ENCODE measurements at places on chromosomes 2 and 18.

DNA sequence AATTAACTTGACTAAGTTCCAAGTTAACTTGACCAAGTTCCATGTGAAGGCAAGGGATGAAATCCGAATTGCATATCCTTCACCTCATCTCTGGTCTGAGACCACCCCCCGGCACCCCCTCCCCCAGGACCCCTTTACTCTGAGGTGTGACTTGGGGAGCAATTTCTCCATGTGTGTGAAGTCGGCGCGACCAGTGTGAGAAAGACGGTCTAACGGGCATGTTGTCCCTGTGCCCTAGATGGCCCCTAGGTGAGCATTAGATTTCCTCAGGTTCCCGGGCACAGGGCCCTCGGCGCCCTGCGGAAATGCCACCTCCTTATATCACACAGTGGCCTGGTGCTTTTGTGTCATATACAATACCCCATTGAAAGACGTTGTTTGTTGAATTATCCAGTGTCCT is 137.1 kb downstream of the CTIF start:
- no peak for DNase-seq

- peak; percentile 18 for DNase-seq
Observed at GRCh38 chr2:41963661-41964525, 83.9 kb upstream of the PKDCC start.

DNA sequence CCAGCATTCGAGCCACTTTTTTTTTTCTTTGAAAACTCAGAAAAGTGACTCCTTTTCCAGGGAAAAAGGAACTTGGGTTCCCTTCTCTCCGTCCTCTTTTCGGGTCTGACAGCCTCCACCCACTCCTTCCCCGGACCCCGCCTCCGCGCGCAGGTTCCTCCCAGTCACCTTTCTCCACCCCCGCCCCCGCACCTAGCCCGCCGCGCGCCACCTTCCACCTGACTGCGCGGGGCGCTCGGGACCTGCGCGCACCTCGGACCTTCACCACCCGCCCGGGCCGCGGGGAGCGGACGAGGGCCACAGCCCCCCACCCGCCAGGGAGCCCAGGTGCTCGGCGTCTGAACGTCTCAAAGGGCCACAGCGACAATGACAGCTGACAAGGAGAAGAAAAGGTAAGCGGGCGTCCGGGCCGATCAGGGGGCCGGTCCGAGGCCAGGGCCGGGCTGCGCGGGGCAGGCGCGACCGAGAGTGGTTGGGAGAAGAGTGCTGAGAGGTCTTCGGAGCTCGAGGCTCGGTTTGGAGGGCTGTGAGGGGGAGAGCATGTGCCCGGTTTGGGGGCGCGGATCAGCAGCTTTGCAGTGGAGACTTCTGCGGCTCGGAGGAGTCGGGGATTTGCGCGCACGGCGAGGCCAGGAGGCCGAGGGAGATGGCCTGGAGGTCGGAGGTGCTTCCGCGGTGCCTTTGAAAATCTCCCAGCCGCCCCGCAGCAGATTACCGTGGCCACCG is 502 bp downstream of the EPAS1 start:
- DNase-seq, result no peak

- no peak for DNase-seq
Observed at GRCh38 chr2:32095671-32096070, 32.3 kb downstream of the SPAST start.

DNA sequence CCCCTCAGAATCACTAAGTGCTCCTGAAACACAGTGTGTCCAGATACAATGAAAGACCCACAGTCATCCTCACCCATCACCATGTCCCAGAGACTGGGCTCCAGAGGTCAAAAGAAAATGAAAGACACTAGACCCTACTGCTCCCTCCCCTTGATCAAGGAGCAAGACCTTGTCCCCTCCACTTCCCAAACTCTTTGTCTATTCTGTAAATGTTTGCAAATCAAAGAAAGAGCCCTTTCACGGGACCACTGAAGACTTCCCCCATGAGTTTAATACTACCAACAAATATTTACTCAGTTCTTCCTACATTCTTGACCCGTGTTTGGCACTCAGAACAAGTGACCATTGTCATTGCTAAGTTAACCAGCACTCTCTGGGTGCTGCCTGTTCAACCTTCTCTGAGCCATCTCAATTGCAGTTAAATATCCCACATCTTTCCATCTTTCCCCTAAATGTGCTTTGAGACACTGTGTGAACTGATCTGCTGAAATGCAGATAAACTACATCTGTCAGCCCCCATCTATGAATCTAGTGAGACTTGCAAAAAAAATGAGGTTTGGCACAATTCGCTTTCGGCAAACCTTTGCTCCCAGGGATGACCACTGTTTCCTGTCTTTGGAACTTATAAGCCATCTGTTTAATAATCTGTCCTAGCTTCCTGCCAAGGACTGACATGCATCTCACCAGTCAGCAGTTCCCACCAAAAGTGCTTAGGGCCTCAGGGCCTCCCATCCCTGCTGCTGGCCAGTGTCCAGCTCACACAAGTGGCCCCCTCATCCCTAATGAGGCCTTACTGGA is 170.3 kb downstream of the GFPT1 start:
- DNase-seq, result peak; percentile 50

DNA sequence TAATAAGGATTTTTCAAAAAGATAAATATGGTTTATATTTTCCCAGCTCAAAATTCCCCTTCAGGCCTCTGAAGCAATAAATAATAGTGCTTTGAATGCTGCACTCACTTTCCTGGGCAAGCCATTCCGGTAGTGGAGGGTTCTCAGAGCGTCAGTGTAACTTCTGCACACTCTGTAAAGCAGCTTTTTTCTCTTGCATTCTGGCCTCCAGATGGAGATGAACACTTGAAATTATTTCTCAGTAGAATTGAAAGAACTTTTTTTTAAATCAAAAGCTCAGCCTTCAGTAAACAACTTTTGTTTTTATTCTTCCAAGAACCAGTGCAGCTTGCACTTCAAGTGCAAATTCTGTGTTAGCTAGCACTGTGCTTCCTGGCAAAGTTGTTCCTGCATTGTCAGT is 281.1 kb upstream of the RAB12 start:
- no peak for DNase-seq

- DNase-seq, result no peak
Observed at GRCh38 chr2:237866101-237866621, 6.7 kb downstream of the RAMP1 start.

GRCh38 chr2:55636831-55637230 is 19.4 kb upstream of the PPP4R3B start:
- no peak for DNase-seq

DNA sequence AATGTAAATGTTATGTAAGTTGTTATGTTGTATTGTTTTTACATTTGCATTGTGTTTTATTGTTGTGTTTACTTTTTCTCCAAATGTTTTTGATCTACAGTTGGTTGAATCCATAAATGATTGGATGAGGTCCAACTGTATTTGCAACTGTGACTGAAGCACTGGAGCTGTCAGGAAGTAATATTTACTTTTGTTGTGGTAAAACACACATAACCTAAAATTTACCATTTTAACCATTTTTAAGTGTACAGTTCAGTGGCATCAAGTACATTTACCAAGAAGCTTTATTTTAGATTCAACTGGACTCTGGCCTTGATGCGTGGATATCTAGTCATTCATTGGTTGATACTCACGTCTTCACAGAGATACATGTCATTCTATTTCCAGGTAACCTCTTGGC is 181.8 kb downstream of the THADA start:
- no peak for DNase-seq

GRCh38 chr2:47031909-47032668 is 116.5 kb upstream of the MCFD2 start:
- no peak for DNase-seq

DNA sequence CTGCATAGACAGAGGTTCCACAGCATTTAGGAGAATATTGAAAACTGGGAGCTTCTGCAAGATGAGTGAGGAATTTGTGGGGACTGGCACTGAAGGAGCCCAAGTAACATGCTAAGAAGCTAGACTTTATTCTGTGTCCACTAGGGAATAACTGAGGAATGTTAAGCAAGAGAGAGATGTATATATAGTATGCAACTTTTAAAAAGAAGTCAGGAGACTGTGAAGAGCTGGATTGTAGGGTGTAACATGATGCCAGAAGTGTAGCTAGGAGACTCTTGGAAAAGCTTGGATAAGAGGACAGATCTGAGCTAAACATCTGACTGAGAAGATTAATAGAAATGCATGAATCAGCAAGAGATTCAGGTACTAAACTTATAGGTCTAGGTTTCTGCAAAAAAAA is 270.6 kb upstream of the MMADHC start:
- no peak for DNase-seq

DNA sequence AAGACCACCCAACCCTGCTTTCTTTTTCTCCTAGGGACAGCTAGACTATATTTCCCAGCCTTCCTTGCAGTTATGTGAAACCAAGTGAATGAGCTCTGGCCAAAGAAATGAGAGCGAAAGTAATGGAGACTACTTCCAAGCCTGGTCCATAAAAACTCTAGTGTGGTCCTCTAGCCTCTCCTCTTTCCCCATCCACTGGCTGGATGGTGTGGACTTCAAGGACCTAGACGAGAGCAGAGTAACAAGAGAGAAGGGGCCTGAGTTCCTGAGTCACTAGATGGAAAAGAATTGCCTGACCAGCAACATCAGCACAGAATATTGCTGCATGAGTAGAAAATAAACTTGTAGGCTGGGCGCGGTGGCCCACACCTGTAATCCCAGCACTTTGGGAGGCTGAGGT is 2.9 kb upstream of the TMSB10 start:
- no peak for DNase-seq

DNA sequence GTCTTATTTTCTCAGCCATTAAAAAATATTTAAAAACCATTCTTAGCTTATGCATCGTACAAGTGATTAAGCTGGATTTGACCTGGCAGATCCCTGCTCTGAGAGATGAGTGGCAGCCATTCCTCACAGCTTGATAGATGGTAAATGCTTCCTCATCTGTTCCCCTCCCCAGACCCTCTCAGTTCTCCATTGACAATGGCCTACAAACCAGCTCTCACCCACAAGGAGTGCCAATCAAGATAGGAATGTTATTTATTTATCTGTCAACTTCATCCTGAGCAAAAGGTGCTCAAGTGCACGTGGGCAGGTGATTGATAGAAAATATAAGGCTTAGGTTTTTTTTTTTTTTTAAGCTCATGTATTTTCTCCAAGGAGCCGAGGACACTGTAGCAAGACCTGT is 98.7 kb upstream of the FAM136A start:
- DNase-seq, result no peak

DNA sequence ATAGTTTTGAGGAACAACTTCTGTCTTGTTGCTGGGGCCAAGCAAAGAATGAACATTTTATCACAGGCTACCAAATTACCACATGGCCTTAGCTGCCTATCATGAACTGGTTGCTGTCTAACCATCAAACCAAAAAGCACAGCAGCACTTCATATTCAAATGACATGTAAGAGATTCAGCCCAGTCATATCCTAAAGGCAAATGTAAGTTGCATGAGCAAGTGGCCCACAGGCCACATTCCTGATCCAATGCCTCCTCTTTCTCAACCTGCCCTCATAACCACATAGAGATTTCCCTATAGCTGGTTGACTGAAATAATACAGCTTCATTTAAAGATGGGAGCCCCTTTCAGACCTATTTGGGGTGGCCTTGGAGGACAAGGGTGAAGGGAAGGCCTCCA is 572.3 kb downstream of the IRS1 start:
- DNase-seq, result no peak

GRCh38 chr2:152413228-152414030 is 78.5 kb downstream of the FMNL2 start:
- DNase-seq, result no peak

DNA sequence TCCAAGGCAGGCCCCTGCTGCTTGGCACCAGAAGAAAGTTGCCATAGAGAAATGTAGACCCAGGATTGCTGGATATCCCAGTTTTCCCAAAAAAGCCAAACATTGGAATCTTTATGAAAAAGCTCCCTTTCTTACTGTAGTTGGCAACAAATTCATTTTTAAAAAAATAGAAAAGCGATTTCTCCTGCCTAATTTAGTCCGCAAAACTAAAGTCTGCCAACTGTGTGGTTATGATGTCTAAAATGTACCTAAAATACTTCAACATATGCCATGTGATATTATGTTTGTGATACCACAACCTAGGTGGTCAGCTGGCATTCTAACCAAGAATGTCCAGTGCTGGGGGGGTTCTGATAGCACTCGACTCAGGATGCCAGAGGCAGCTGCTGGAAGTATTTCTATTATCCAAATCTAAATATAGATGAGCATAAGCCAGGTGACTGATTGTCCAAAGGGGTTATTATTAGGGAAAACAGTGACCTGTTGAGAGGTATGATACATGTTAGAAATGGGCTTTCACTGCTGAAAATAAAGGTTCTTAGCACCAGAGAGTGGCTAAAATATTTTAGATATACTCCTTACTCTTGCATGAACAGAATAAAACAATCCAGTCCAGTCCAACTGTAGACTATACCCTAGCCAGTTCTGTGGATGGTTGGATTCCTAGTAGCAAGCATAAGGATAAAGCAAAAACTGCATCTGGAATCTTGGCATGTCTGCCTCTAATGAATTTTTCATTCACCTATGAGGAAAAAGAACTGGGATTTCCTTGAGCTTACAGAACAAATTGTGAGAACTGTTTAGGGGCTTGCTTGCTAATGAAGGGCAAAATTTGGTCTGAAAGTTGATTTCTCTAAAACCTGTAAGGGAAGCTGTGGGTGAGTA is 101.7 kb downstream of the STK39 start:
- DNase-seq, result no peak

- no peak for DNase-seq
Observed at GRCh38 chr2:30139131-30139870, 7.5 kb upstream of the YPEL5 start.

DNA sequence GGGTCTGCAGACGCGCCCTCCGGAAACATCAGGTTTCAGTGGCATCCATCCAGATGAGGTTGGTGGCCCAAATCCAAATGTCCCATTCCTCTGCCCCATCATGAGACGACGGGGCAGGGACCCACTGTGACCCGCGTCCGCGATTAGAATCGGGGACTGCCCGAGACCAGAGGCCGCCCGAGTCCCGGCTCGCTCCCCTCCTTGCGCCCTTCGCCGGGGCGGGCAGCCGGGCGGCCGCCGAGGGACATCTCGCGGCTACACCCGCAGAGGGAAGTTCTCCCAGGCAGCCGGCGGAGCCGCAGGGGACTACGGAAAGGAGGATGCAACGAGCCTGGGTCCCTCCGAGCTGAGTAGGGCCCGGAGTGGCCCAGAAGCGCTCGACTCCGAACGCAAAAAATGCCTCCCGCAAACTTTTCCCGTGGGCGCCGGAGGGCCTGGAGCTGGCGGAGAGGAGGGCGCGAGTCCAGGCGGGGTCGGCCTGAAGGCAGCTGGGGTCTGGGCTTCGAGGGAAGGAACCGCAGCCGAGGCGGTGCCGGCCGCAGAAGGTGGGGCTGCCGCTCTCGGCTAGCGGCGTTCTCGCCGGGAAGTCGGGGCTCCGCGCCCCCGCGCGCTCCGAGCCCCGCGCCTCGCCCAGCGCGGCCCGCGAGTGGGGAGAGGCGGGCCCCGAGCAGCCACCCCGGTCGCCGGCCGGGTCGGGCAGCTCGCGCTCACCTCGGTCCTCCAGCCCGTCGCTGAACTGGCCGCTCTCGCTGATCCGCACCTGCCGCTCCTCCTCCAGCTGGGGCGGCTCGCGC is 580 bp downstream of the TMEM163 start:
- no peak for DNase-seq

- DNase-seq, result no peak
Observed at GRCh38 chr2:10036095-10036884, 7.1 kb upstream of the KLF11 start.
